Liver (tissue), 10 donors: ENCODE measurements at places on chromosomes 3 and 15. TPM values are rescaled to one million over a fixed set of nuclear protein-coding genes. Genes with fewer than 3 reads are reported as not detected.

DNA sequence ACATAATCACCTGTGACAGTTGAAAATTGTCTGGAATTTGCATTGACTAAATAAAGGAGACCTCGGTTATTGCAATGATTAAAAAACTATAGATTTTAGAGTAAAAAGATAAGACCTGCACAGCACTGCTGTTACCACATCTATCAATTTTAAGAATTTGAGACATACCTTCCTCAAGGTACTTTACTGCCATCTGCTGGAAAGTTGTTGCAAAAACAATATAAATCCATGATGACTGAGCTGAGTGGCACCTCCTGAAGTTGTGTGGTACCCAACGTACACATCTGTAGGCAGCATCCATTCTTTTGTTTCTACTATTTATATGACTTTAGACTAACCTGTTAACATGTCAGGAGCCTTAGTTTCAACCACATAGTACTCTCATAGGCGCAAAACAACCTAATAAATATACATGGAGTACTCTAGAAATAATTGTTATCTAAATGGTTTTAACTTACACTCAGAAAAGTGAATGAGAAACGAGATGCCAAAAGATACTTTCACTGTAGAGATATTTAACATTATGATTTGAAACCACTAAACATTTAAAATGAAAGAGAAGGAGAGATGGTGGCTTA lies 106.7 kb downstream of the GHSR start:
- no peak overlapping the region for H3K4me3 ChIP-seq
- H3K4me1 ChIP-seq: no peaks in the 10 kb centered on the region
- H3K27ac ChIP-seq: no peak overlapping the region
- no peaks in the 10 kb centered on the region for H3K27me3 ChIP-seq
- H3K36me3 ChIP-seq: peaks cover 58% of the 10 kb centered on the region
- no peak for DNase-seq

DNA sequence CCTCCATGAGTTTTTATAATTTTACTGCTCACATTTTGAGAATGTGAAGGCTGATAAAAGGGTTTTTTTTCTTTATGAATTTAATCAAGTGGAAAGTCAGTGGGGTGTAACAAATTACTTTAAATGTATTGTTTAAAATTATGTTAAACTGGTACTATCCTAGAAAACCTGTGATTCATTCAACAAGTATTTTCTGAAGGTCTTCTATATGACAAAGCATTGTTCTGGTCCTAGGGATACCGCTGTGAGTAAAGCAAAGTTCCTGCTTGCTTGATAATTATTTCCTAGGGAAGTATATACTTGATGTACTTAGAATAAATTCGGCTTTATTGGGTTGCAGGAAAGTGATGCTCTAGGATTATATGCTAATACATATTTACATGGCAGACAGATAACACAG lies 152.8 kb upstream of the GOLGA6L4 start:
- H3K4me1 ChIP-seq: peaks cover 7% of the 10 kb centered on the region
- DNase-seq: no peak
- H3K27me3 ChIP-seq: peaks cover 12% of the 10 kb centered on the region
- H3K27ac ChIP-seq: no peak overlapping the region

DNA sequence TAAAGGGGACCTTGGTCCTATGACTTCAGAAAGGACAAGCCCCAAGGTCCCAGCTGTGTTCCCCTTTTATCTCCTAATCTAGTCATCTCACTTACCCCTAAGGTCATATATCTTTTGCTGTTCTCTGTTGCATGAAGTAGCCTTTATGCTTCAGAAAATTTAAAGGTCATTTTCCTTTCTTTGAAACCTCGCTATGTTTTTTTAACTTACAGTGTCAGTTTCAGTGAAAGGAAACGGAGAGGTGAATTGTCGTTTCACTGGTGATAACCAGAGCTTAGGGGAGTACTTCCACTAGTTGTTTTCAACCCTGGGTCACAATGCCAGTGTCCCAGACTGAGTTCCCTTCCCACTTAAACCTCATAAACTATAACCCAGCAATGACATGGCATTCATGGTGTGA lies 357.4 kb downstream of the GAP43 start:
- H3K27me3 ChIP-seq: no peaks in the 10 kb centered on the region
- H3K27ac ChIP-seq: no peak overlapping the region
- H3K4me3 ChIP-seq: no peak overlapping the region
- H3K4me1 ChIP-seq: no peaks in the 10 kb centered on the region
- no peak for DNase-seq
- H3K36me3 ChIP-seq: no peaks in the 10 kb centered on the region

The FBLN2 gene
- 9.1 TPM for total RNA-seq

The SCG3 gene
- 0.05 TPM for total RNA-seq

The FOXB1 gene
- total RNA-seq: not detected
